ENCODE measurements at places on chromosomes 12 and 14.

- no peaks in the 10 kb centered on the region for H3K27me3 ChIP-seq
- no peak for DNase-seq
- H3K4me3 ChIP-seq, result no peak overlapping the region
- H3K4me1 ChIP-seq, result no peaks in the 10 kb centered on the region
- H3K36me3 ChIP-seq, result no peaks in the 10 kb centered on the region
- no peak overlapping the region for H3K27ac ChIP-seq
These were observed 102.0 kb downstream of the KCNMB4 start for GRCh38 chr12:70467918-70468733.

DNA sequence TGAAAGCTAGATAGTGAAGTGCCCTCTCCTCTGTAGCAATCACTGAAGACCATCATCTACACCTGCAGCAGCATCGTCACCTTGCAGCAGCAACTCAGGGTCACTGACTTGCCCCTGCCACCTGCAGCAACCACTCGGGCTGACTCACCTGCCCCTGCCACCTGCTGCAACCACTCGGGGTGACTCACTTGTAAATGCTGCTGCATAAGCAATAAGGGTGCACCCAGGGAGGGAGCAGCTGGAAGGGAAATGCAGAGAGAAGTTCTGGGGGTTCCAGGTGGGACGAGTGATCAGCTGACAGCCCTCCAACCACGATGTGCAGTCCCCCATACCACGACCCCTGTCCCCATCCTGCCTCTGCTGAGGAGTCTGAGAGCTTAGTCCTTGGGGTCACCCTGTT lies 357.1 kb upstream of the SFSWAP start:
- no peaks in the 10 kb centered on the region for H3K4me1 ChIP-seq
- no peaks in the 10 kb centered on the region for H3K36me3 ChIP-seq
- DNase-seq, result no peak
- no peak overlapping the region for H3K4me3 ChIP-seq
- no peak overlapping the region for H3K27ac ChIP-seq
- no peaks in the 10 kb centered on the region for H3K27me3 ChIP-seq

- H3K27ac ChIP-seq, result no peak overlapping the region
- peak; percentile 86 for DNase-seq
- H3K27me3 ChIP-seq, result no peaks in the 10 kb centered on the region
- peaks cover 5% of the 10 kb centered on the region for H3K36me3 ChIP-seq
- H3K4me3 ChIP-seq, result peak overlapping the region; percentile 44
- H3K4me1 ChIP-seq, result peaks cover 10% of the 10 kb centered on the region
These were observed 2.4 kb upstream of the POP5 start for GRCh38 chr12:120583478-120584030.

DNA sequence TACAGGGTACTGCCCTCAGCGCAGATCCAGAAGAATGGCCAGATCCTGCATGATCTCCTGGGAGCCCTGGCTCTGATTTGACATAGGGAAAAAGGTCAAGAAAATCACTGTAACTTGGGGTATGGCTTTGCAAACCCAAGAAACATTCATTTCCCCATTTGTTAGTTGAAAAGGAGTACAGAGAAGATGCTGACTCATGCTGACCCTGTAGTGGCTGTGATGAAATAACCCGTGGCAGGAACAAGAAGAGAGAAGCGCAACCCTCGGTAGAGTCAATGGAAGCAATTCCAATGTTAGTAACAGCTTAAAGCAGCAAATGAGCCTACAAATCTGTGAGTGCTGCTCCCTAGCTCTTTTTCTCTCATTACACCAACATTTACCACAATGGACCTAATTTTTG lies 281.6 kb upstream of the NPAS3 start:
- H3K27ac ChIP-seq, result no peak overlapping the region
- no peak overlapping the region for H3K4me3 ChIP-seq
- H3K4me1 ChIP-seq, result no peaks in the 10 kb centered on the region
- no peaks in the 10 kb centered on the region for H3K27me3 ChIP-seq
- no peaks in the 10 kb centered on the region for H3K36me3 ChIP-seq

DNA sequence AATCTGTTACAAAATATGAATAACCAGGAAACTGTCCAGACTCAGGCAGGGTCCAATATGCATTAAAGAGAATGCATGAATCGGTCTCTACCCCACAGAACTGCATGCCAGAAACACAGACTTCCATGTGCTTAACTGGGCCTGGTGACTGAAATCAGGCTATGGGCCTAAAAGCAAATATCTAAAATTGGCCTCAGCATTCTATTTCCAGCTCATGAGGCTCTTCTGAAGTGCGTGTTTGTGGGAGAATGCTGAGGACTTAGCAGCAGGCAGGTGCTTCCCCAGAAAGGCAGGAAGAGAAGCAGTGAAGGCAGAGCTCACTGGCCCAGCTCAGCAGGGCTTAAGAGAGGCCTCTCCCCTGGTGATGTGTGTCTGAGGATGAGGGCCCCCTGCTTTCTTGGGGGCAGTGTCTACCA lies 48.5 kb downstream of the ADGRD1 start:
- no peaks in the 10 kb centered on the region for H3K27me3 ChIP-seq
- no peak overlapping the region for H3K4me3 ChIP-seq
- no peaks in the 10 kb centered on the region for H3K36me3 ChIP-seq

GRCh38 chr14:60648934-60649874 lies at the start of gene SIX1:
Gene SIX1, minus strand, starts transcription at chr14:60649477. Its CDS starts 288 bp downstream, at chr14:60649189.
- H3K27me3 ChIP-seq, result no peaks in the 10 kb centered on the region
- peak within 1 kb of the TSS; percentile 78 for H3K27ac ChIP-seq
- H3K36me3 ChIP-seq, result peaks cover 12% of the 10 kb centered on the region
- peaks cover 21% of the 10 kb centered on the region for H3K4me1 ChIP-seq
- peak within 1 kb of the TSS; percentile 78 for H3K4me3 ChIP-seq
- peak; percentile 94 for DNase-seq

DNA sequence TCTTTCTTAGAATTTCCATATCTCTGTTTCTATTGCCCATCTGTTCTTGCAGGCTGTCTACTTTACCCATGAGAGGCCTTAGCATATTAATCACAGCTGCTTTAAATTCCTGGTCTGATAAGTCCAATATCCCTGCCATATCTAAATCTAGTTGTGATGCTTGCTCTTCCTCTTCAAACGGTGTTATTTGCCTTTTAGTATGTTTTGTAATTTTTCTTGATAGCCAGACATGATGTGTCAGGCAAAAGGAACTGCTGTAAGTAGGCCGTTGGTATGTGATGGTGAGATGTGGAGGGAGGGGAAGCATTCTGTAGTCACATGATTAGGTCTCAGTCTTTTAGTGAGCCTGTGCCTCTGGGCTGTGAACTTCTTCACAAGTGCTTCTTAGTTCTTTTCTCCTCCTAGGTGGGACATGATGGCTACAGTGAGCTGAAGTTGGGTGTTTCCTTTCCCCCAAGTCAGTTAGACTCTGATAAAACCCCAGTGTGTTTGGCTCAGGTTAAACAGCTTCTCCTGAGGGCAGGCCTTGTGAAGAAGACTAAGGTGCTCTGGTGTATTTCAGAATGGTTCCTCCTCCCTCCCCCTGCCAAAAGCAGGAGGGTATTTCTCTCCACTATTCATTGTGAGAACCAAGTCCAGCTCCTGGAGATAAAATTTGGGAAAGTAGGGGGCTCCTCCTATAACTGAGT lies 195.9 kb upstream of the PARP11 start:
- no peaks in the 10 kb centered on the region for H3K36me3 ChIP-seq
- no peak overlapping the region for H3K27ac ChIP-seq
- no peaks in the 10 kb centered on the region for H3K4me1 ChIP-seq
- no peak for DNase-seq

DNA sequence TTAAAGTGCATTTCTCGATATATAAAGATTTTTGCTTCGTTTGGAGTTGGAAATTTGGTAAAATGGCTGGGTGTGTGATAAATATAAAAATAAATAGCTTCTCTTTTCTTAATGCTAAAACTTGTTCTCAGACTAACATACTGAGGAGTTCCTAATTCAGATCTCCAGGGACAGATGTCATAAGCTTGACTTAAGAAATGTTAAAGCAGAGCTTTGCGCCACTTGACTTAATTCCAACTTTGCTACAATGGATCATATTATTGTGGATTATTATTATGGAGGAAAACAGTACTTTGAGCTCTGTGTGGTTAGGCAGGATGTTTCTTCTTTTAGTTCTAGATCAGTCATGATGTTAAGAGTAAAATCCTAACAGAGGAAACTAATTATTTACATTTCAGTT lies 33.8 kb downstream of the GNG2 start:
- H3K4me3 ChIP-seq, result no peak overlapping the region
- H3K4me1 ChIP-seq, result no peaks in the 10 kb centered on the region
- no peaks in the 10 kb centered on the region for H3K27me3 ChIP-seq
- H3K27ac ChIP-seq, result no peak overlapping the region

GRCh38 chr12:8077207-8077606 lies 4.9 kb upstream of the NECAP1 start:
- DNase-seq, result peak; percentile 72
- H3K27ac ChIP-seq, result no peak overlapping the region
- peaks cover 19% of the 10 kb centered on the region for H3K4me1 ChIP-seq

- no peak for DNase-seq
- H3K27me3 ChIP-seq, result no peaks in the 10 kb centered on the region
- H3K36me3 ChIP-seq, result no peaks in the 10 kb centered on the region
- no peak overlapping the region for H3K4me3 ChIP-seq
- H3K4me1 ChIP-seq, result peaks cover 13% of the 10 kb centered on the region
These were observed 47.8 kb upstream of the EML1 start for GRCh38 chr14:99745307-99745951.
